ENCODE measurements at places on chromosomes 2 and 18.

DNA sequence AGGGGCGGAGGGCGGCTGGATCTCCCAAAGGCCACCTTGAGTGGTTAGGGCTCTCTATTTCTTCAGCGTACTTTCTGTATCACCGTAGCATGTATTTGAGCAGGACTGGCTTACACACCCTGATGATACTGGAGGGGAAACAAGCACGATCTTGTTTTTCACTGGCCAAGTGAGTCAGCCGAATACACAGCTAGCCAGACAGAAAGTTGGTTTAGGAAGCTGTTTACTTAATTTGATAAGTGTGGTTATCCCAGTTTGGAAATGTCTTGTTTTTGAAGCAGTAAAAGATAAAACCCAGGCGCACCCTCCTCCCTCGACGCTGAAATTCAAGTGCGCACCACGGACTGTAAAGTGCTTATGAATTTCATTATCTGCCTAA, 582 bp downstream of the RIOK3 start:
- DNase-seq: peak; percentile 64

DNA sequence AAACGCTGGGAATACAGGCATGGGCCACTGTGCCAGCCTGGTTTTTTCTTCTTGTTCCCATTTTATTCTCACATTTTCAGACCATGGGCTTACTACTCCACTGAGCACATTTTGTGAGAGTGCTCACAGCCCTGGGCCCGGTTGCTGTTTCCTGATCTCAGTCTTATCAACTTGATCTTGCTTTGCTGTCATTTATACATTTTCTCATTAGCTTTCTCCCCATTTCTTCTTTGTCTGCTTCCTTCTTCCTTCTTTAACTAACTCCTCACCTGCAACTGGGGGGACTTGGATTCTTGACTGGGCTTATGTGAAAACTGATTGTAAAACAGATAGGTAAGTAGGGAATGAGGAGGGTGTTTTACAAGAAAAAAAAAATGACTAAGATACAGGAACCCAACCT, 117.3 kb downstream of the PLB1 start:
- no peak for DNase-seq

DNA sequence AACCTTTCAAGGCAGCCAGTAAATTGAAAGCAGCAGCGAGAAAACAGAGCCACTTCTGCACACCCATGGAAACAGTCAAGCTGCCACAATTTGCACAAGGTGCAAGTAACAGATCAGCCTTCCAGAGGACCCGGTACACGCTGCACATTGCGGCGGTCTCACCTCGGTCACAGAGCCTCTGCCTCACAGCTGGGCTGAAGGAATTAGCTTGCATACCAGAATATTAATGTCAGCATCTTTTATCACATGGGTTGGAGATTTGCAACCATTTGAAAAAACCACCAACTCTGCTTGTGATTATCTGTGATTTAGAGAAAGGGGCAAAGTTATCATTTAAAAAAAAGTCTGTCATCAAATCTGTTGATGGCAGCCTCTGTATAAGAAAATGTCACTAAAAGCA, 330.5 kb upstream of the TCF4 start:
- peak; percentile 14 for DNase-seq

- DNase-seq: no peak
Observed at GRCh38 chr18:13180614-13181375, 37.8 kb upstream of the LDLRAD4 start.

DNA sequence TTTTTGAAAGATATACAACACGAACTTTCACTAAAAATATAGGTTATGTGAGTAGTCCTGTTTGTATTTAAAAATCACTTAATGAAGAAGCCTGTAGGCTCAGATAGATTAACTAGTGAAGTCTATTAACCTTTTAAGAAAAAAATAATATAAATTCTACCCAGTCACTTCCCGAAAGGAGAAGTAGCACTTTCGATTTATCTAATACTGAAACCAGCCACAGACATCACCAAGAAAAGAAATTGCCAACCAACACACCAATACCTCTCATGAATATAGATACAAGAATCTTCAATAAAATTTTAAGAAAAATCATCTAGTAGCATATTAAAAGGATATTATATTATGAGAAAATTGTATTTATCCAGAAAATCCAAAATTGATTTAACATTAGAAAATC, 160.5 kb downstream of the GALNT13 start:
- no peak for DNase-seq

DNA sequence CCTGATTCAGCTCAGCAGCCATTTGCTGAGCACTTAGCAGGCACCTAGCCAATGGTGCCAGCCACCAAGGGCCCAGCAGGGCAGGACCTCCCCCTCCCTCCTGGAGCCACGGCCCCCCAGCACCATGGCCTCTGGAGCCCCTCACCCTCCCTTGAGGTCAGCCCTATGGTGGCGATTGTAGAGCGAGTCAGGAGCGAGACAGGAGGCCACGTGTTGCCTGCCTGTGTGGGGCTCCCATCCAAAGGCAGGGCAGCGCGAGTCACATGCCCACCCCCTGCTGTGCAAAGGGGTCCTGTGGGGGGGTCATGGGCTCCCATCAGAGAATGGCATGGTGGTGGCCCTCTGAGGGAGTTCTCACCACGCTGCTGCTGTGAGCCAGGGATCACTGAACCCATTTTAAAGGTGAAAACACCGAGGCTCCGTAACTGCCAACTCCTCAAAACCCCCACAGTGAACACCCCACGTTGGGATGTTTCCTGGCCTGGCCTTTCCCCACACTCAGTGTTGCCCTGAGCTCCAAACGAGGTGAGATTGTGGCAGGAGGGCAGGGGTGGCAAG, 35.6 kb downstream of the RAMP1 start:
- no peak for DNase-seq

GRCh38 chr18:13629841-13630715, 96.3 kb downstream of the FAM210A start:
- DNase-seq: peak; percentile 60

GRCh38 chr2:58120626-58121229, 74.1 kb downstream of the VRK2 start:
- no peak for DNase-seq

GRCh38 chr2:68411397-68412126, 46.5 kb downstream of the PLEK start:
- DNase-seq: no peak

- peak; percentile 44 for DNase-seq
Observed at GRCh38 chr2:107002735-107003134, 116.8 kb upstream of the ST6GAL2 start.

All from fibroblast of mammary gland (primary cell).